GM12891 (cell line): ENCODE measurements at places on chromosomes 3 and 15.

DNA sequence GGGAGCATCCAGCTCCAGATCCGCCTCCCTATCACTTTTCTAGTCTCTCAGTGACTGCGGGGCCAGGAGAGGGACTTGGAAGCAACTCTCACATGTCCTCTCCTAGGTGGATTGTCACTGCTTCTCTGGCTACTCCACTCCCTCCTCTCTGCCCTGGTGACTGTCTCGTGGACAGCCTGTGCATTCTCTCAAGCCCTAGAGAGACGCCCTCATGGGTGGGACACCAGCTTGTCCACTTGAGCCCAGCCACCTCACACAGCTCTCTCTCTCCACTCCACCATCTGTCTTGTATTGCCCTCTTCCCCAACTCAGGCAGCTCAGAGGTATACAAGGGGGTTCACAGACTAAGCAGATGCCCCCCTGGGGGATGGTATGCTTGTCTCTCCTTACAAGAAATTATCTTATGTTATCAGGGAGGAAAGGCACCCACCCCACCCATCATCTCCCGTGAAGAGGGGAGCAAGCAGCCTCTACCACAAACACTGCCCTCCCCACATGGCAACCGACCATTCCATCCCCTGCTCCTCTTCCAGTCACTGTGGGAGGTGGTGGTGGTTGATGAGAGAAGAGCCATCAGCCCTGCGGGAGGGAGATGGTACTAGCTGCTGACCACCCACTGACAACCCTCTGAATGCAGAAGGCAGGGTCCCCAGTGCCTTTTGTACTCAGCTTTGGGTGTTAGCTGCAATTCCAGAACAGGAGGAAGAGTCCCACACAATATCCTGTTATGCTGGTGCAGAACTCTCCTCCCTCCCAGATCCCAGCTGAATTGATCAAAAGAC, 15.5 kb upstream of the LOXL1 start:
- DNase-seq: no peak

DNA sequence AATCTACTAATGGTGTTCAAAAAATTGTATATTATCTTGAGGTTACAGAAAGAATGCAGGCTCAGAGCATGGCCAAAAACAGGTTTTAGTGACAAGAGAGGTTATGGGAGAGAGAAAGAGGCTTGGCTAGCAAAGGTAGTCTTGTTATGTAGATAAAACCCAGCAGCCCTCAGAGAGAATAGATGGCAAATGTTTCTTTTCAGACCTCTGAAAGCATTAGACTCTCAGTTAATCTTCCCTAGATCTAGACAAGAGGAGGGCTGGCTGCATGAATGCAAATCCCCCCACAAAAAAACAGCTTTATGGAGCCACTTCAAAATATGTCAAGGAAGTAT, 62.2 kb downstream of the OSTN start:
- no peak for DNase-seq

DNA sequence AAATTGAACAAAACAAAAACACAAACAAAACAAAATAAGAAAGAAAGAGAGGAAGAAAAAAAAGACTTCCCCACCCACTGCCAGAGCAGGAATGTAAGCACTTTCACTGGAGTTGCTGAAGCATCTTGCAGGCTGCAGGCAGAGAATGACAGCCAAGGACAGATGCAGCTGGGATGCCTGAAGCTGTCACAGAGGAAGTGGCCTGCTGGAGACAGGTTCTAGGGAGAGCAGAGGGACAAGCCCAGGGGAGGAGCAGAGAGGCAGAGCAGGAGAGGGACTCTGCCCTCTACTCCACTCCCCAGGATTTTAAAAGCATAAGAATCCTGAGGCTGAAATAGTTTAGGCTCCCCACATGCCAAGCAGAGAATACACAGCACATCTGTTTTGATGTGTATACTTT, 326.2 kb downstream of the TUSC7 start:
- no peak for DNase-seq

GRCh38 chr15:45858491-45858890, 223.7 kb downstream of the SQOR start:
- no peak for DNase-seq

DNA sequence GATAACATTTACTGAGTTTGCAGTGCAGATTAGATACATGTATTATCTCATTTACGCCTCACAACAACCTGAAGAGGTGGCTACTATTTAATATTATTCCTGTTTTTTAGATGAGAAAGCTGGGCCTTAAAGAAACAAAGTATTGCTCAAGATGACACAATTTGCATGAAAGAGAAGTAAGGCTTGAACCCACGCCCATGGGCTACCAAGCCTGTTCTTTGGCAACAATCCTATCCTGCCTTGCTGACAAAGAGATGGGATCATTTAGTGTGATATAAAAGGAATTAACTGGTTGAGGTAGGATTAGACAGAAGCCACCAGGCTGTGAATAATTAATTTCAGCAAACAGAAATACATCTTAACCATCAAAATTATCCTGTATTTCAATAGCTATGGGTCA, 9.2 kb upstream of the LDHAL6B start:
- DNase-seq: no peak

- no peak for DNase-seq
These were observed 8.8 kb downstream of the BCL6 start for GRCh38 chr3:187736418-187736871.

GRCh38 chr3:131174752-131175151, 148.1 kb downstream of the NEK11 start:
- DNase-seq: peak; percentile 10

GRCh38 chr3:192899540-192899982, 18.1 kb downstream of the MB21D2 start:
- no peak for DNase-seq

DNA sequence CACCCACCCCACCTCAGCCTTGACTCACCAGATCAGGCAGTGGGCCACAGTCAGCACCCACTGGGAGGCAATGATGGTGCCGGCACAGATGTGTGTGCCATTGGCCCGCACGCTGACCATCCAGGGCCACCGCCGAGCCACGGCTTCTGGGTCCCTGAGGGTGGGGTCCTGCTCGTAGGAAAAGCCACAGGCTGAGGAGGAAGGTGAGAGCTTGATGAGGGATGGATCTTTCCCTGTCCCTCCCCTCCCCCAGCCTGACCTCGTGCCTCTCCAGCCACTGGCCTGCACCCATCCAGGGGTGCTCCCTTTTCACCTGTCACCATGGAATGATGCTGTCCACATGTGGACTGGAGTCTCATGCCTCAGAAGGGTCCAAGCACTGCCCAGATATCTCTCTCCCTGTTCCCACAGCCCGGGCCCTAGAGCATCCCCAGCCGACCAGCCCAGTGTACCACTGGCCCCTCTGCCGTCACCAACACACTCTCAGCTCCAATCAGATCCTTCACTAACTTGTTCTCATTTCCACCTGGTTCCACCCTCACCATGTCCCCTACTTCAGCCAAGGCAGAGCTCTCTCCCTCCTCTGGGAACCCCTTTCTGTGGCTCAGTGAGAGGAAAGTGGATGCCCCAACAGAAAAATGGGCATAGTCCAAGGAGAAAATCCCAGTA, 2.0 kb downstream of the PRSS50 start:
- no peak for DNase-seq

DNA sequence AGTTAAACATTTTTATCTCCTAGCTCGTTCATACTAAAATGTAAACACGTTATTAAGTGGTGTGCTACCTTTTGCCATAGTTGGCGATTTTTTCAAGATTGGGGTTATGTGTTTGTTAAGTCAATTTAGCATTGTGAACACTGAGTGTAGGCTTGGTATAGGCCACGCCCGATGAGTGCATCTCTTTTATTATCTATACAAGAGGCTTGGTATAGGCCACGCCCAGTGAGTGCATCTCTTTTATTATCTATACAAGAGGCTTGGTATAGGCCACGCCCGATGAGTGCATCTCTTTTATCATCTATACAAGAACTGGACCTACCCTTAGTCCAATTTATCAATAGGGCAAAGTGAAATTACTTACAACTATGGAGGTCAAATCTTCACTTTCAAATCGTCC, 70.4 kb downstream of the NIPA2 start:
- DNase-seq: no peak

- no peak for DNase-seq
These were observed 100.4 kb downstream of the SERPINI1 start for GRCh38 chr3:167835953-167836352.

GRCh38 chr3:61181874-61182273, 69.4 kb downstream of the FHIT start:
- DNase-seq: peak; percentile 31

DNA sequence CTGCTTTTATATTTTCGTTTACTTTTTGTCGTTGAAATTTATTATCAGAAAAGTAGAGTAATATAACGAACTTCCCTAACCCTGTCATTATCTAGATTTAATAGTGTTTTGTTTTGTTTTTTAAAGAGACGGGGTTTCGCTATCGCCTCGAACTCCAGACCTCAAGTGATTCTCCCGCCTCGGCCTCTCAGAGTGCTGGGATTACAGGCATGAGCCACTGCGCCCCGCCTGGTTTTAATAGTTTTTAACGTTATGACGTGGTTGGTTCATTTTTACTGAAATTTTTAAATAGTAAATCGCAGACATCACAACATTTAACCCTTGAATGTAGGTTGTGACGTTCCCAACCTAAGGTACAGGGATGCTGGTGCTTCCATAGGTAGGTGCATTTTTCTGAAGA, 1.0 kb downstream of the NGRN start:
- no peak for DNase-seq

DNA sequence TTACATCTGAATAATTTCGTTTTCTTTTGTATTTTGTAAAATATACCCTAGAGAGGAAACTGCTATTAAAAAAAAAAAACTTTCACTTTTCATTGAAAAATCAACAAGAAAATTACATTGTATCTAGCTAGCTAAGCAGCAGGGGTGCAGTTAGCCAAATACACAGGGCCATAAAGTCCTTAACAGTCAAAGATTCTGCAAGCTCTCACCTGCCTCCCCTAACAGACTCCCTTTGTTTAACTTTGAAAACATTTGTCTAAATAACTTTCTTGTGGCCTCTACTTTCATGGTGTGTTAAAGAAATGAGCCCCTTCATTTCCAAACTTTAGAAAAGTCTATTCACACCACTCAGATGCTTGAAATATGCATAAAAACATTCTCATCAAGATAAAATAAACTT, 23.3 kb downstream of the CBLB start:
- no peak for DNase-seq

GRCh38 chr3:111721747-111722146, 126.6 kb upstream of the ZBED2 start:
- DNase-seq: no peak

- no peak for DNase-seq
These were observed 76.6 kb downstream of the CNTN3 start for GRCh38 chr3:74537857-74538256.

DNA sequence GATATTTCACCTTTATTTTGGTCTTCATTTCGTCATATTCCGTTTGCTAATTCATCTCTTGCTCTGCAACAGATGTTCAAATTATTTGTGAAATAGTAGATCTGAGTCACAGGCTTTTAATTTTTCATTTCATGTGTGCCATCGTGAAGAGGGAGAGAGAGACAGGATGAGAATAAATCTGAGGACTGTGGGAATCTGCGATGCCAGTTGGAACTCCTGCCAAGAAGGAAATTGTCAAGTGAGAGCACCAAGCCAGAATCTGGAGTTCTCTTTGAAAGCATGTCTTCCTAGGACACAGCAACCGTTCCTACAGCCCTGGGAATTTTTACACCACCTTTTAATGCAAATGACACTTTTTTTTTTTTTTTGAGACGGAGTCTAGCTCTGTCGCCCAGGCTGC, 48.8 kb downstream of the NSMCE3 start:
- no peak for DNase-seq

- no peak for DNase-seq
These were observed 613.6 kb upstream of the CBLB start for GRCh38 chr3:106482451-106482850.

DNA sequence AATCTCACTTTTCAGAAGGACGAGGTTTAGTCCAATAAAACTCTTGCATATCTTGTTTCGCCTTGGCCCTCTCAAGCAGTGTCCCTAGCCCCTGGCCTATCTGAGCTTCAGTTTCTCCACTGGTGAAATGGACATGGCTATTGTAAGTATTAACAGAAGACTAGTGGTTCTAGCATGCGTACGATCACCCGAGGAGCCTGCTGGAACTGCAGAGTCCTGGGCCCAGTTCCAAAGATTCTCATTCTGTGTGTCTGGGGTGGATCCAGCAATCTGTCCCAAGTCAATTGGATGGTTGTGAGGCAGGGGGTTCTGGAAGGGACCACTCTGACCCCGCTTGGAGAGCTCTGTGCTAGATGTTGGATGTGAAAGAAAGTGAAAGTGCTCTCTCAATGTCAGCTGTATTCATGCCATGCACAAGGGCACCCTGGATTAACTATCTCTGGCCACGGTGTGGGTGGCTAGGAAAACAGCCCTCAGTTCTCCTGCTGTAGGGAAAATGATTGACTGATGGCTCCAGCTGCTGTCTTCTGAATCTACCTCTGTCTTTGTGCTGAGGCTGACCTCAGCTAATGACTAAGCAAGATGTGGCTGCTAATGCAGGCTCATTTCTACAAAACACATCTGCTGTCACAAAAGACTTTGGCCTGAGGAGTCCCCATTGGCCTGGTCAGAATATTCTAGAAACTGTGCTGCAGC, 1.9 kb upstream of the PLA1A start:
- DNase-seq: no peak

GRCh38 chr3:132038198-132038825, 3.5 kb upstream of the CPNE4 start:
- DNase-seq: no peak

GRCh38 chr3:179898024-179898423, 138.7 kb downstream of the PEX5L start:
- no peak for DNase-seq

DNA sequence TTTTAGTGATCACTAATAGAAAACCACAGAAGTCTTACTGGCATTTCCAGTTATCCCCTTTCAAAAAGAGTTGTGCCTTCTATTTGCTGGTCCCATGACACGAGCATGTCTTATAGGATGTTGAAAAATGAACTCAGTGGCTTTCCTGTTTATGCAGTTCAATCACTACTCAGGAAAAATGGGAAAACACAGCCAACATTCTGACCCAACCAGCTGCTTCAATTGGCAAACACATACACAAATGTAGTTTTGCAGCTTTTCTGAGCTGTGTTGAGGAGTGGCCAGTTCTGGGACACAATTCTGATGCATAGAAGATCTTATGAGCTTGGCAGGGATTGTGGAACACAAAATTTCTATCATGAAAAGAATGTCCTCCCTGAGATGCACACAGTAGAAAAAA, 40.3 kb downstream of the FSTL1 start:
- DNase-seq: no peak

DNA sequence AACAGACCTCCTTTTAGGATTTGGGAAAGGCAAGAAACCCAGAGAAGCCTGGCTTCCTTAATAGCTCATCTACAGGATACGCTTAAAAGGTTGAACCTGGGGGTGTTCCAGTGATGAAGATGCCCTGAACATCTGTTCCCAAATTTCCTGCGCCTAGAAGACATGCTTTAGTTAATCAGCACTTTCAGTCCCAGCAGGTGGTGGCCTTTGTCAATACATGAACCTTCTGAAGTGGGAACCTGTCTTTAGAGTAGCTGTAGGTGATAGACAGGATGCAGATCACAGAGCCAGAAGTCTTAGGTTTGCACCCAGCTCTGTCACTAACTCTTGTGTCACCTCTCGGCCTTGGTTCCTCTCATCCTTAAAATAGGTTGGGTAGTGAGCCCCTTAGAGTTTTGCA, 149.7 kb upstream of the SYNPR start:
- no peak for DNase-seq

GRCh38 chr15:90257776-90258175, 7.7 kb upstream of the NGRN start:
- no peak for DNase-seq
